ENCODE measurements at places on chromosomes 11 and 22.

DNA sequence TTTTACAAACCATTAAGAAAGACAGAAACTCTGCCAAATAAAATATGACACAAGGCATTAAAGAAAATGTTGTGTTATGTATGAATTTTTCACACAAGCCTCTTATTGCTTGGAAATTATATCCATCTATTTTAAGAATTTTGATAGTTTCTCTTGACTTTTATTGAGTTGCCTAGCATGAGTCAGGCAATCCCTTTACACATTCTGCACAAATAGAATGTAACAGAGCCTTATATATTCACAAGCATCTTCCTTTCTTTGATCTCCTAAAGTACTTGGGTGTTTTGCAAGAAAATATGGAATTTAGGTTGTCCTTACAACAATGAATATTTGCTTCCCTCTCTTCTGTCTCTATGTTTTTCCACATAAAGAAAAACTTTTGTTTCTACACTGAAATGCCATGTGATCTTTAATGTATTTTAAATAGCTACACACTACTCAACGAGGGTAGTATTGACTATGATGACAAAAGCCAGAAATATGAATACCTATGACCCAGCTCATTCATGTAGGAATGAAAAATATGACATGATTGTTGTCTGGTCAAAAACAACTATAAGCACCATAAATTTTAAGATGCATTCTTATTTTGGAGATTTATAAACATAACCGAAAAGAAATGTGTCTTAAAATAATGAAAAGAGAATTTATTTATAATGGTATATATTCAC is 398.8 kb downstream of the GUCY1A2 start:
- no peak for DNase-seq

DNA sequence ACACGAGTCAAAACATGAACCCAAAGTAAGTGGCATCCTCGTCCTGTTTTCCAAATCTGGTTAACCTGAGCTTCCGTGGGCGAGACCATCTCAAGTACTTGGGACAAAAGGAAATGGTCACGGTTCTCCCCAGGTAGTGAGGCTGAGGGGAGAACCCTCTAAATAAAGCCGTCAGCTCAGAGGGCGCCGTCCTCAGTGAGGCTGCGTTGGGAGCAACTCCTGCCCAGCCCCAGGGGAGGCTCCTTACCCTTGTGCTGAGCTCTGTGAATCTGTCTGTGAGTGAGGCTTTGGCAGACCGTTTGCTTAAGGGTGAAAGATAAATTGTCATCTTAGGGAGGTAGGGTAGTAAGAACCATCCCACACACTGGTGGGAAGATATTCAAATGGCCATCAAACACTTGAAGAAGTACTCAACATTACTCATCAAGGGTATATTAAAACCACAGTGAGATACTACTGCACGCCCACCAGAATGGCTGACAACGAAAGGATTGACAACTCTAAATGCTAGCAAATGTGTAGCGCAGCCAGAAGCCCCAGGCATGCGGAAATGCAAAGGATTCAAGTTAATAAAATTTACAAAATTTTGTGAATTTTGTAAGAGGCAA is 321.0 kb downstream of the TBC1D22A start:
- no peak for DNase-seq

DNA sequence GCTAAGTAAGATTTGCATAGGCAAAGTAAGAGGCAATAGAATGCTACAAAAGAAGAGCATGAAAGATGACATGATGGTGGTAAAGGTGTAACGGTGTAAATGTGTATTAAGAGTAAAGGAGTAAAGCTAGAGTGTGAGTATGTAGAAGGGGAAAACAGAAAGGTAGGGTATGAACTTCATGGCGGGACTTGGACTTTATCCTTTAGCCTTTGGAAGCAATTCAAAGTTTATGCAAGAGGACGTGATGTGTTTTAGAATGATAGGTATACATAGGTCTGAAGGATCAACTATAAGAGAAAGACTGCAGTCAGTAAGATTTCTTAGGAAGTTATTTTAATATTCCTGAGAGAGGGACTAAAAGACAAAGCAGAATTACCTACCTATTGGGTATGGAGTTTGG is 358.0 kb upstream of the FAT3 start:
- DNase-seq = no peak

GRCh38 chr11:30741039-30741550 is 154.9 kb upstream of the MPPED2 start:
- no peak for DNase-seq

DNA sequence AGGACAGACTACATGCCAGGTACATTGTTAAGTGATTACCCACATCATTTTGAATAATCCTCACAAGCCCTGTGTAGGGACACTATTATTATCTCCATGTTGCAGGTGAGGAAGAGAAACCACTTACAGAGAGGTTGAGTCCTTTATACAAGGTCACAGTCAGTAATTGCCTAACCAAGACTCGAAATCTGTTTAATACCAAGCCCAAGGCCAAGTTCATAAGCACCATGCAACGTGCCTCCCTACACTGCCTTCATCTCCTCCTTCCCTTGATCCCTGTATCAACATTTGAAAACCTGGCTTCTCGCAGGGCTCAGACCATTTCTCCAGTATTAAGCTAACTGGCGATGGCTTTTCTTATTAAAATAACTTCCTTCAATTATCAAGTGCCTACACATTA is 41.7 kb upstream of the SEZ6L start:
- DNase-seq = no peak

- DNase-seq = no peak
Measured at GRCh38 chr11:93155738-93156137, 42.1 kb downstream of the SLC36A4 start.

DNA sequence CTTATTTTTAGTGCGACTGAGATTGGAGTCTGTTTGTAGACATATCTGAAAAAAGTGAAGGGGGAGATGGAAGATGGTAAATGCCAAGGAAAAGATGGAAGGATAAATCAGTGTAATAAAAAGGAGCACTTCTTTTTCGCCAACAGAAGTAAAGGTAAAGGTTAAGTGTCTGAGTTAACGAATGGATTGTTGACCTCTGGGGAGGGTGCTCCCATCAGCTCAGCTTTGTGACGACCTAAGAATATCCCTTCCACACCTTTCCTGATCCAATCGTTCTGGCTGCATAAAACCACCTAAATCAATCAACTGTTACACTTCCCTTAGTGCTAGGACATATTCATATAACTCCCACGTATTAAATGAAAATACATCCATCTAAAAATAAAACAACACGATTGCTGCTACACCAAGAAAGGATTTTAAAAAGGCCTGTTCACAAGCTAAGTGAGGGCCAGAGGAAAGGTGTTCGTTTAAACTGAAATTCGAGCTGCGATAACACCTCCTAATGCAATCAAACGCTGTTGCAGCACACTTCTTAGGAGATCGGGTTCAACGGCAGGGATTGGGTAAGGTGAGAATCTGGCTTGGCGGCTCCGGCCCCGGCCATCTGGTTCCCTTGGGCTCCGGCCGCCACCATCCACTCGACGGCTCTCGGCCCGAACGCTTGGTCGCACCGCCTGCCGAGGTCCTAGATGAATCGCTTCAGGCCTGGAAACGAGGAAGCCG is 658 bp downstream of the C11orf71 start:
- DNase-seq = no peak

GRCh38 chr11:67174311-67174710 is 55.2 kb downstream of the KDM2A start:
- no peak for DNase-seq

- no peak for DNase-seq
Measured at GRCh38 chr11:2867722-2868505, 17.7 kb downstream of the CDKN1C start.

- DNase-seq = no peak
Measured at GRCh38 chr22:16955081-16955480, 52.9 kb downstream of the GAB4 start.

Measured in activated CD4-positive, alpha-beta T cell treated with anti-CD3 and anti-CD28 coated beads for 1 hour (primary cell).